Activated CD8-positive, alpha-beta memory T cell treated with anti-CD3 and anti-CD28 coated beads for 4 hours (primary cell): ENCODE measurements at places on chromosomes 5 and 9.

DNA sequence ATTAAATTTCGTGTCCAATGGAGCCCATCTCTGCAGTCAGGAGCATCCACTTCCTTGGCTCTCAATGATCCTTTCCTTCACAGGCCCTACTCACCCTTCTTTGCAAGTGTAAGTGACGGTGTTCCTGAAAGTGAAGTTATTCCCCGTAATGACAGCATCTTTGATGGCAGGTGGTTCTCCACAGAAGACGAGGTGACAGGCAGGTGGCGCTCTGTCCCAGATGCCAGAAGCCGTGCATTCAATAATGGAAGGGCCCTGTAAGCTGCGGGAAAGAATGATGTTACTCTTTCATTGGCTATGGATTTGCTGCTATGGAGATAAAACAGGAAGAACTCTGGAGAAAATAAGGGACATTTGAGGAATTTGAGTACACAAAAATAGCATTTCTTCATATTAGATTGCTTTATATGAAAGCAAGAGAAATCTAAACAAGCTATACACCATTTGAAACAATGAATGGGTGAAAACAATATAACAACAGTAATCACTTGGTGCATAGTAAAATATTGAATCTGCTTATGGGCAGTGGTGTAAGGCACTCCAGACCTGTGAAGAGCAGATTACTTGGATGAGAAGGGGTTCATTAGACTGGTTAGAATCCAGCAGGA lies 89.9 kb upstream of the TXNDC8 start:
- DNase-seq, result no peak

DNA sequence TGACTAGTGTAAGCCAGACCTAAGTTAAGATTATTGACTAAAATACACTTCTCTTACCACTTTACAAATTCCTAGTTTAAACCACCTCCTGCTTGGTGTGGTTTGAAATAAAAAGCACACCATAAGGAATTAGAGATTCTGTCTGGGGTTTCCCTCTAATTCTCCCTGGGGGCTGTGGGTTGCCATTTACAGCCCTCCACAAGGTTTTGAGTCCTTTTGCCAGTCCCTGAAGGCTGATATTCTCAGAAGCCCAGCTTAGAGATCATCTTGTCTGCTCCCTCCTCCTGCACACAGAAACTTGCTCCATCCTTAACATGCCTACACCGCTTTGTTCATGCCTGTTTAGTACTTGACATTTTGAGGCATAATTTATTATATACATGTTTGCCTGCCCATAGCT lies 7.2 kb upstream of the LMNB1 start:
- DNase-seq, result no peak

GRCh38 chr5:115209279-115209678 lies 39.6 kb upstream of the TRIM36 start:
- DNase-seq, result peak; percentile 16

- no peak for DNase-seq
These were observed 66.9 kb downstream of the MAN2A1 start for GRCh38 chr5:109756543-109757185.

- no peak for DNase-seq
These were observed 90.2 kb downstream of the DAPK1 start for GRCh38 chr9:87587864-87588263.

GRCh38 chr9:129561594-129562281 lies 59.2 kb downstream of the C9orf50 start:
- DNase-seq, result no peak

DNA sequence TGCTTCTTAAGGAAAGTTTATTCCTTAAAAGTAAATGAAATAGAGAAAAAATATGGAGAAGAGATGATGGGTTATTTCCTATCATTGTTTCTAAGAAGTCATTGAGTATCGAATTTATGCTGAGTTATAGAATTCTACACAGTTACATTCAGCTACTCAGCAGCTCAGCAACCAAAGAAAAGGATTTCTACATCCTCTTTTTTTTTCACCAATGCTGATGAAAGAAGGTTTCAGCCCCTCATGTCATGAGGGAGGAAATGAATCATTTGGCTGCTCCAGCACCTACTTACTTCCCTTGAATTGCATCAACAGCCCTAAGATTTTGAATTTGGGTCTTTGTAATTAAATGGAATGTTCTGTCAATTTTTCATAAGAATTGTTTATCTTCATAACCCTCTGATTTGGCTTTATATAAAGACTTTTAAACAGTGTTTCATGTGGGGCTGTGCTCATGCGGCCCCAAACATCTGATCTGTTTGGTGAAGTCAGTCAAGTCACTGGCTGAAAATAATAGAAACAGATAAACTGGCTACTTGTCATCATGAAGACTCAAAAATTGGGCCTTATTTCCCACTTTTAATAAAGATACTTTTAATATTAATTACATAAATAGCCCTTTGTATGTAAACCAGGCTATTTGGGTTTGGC lies 18.5 kb upstream of the SNX2 start:
- DNase-seq, result no peak

DNA sequence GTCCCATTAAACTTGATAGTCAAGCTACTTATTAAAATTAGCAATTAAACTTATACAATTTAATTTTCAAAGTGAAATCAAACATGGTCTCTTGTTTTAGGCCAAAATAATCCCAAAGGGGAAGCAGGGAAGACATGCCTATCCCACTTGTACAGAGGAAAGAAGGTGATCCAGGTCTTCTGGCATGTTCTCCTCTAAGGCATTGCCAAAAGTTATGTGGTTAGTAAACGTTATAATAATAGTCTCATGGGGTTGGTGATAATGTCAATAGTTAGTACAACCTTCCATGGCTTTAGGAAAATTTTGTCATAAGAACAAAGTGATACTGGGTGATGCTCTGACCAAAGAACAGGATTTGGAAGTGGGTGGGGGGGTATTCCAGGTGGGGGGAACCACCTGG lies 52.8 kb downstream of the ROR2 start:
- no peak for DNase-seq

GRCh38 chr9:80366626-80367025 lies 794.9 kb downstream of the TLE4 start:
- no peak for DNase-seq

DNA sequence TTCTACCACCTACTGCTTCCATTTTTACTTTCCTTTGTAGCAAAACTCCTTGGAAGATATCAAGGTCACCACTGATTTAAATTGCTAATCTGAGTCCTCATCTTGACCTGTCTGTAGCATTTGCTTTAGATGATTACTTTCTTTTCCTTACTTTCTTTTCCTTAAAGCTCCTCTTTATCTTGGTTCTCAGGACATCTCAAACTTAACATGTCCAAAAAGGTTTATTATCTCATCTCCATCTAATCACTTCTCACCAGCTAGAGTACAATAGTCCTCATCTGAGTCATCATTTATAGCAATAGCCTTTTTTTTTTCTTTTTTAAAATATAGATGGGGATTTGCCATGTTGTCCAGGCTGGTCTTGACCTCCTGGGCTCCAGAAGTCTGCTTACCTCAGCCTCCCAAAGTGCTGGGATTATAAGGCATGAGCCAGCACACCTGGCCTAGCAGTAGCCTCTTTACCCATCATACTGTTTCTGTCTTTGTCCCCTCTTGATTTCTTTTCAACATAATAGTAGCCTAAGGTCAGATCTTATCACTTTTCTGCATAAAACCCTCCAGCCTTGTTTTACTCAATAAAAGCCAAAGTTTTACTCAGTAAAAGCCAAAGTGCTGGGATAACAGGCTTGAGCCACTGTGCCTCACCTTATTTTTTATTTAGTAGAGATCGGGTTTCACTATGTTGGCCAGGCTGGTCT lies 32.9 kb upstream of the GPR21 start:
- no peak for DNase-seq

DNA sequence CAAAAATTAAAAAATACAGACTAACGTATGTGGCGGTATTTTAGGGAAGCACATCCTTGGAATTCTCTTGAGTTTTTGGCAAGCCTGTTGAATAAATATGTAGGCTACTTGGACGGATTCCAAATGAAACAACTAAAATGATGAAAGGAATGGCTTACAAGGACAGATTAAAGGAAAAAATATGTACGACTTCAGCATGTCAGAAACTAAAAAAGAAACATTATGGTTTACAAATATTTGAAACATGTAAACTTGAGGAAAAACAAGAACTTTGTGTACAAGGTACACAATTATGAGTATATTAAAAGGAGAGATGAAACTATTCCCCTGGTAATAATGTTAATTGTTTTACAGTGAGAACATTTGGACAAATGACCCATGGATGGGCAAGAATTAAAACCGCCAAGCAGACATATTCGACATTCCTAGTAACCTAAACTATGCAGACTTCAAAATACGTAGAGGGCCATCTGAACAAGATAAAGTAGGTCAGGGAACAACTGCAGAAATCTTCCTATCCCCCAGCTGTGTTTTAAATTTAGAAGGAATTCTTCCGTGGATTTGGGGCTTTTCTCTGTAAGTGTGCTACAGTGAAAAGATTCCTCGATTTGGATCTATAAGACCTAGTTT lies 12.5 kb downstream of the EDIL3 start:
- no peak for DNase-seq

DNA sequence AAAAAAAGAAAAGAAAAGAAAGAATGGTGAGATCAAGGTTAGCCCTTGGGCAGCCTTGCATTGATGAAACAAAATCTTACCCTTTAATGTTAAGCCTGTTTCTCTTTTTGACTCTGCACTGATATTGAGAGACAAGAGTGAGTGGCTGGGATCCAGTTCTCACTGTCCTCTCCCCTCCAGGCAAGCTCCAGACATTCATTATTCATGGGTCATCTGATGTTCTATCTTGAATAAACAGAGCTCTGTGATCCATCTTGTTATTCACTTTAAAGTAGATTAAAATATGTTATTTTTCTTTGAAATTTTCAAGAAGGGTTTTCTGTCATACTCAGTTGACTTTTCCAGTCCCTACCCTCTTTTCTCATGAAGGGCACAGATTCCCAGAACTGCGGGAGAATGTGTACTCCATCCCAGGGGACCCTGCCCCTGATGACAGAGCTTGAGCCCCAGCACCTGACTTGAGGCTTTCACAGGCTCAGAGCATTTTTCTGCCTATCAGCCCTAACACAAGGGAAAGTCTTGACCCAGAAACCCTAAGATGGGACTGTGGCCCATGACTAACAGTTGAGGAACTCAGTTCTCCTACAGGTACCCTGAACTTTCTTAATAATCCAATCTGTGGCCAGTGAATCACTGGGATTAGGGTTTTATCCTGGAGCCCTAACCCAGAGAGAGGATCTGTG lies 24.1 kb downstream of the ACTL7B start:
- no peak for DNase-seq

DNA sequence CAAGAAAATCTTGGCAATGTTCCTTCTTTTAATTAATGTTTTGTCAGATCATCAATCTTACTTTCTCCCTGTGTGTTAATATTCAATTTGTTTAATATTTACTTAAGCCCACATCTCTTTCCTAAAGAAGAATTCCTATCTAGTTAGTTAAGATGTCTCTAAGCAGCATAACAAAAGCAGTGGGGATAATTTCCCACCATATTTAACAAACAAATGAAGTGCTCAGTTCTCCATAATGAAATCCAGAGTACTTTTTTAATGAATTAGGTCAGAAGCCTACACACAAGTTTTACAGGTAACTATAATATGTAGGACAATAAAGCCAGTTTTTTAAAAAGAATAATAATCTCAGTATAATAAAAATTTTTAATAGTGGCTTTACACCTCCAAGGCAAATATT lies 1918.8 kb downstream of the EFNA5 start:
- DNase-seq, result no peak

DNA sequence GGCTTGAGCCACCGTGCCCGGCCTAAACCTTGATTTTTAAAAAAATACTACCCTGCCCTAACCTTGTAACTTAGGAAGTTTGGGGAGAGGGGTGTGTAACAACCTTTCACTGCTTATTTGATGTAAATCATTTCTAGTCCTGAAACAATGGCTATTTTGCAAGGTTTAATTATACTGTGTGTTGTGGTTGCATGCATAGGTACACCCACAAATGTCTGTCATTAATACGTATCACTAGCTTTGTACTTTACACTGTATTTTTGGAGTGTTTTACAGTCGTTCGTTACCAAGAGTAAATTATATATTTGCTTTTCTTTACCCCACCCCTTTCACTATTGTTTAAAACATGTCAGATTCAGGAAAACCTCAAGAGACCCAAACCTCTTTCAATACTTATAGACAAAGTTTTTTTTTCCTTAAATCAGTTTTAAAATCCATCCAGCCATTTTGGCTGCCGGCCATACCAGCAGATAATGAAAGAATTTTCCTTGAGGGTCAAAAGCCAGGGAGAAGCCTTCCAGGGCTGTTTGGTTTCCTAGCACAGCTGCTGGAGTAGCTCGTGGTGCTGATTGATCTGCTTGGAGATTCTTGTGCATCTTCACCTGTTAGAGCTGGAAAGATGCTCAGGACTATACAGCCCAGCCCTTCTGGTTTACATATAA lies 50.7 kb downstream of the DOCK8 start:
- no peak for DNase-seq

DNA sequence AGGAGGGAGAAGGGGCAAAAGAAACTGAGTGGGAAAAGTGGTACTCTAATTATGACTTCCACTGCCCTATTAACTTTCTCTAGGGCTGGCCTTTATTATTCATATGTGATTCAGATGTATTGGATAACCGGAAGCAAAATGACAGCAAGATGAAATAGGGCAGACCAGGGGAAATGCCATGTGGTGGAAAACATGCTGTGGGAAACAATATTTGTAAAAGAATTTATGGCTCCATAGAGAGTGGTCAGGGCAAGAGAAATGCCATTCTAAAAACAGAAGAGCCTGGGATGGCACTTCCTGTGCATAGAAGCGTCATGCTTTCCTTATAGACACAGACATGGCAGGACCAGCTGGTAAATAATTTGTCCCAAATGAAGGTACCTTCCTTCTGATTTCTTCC lies 67.7 kb downstream of the MEGF10 start:
- no peak for DNase-seq

DNA sequence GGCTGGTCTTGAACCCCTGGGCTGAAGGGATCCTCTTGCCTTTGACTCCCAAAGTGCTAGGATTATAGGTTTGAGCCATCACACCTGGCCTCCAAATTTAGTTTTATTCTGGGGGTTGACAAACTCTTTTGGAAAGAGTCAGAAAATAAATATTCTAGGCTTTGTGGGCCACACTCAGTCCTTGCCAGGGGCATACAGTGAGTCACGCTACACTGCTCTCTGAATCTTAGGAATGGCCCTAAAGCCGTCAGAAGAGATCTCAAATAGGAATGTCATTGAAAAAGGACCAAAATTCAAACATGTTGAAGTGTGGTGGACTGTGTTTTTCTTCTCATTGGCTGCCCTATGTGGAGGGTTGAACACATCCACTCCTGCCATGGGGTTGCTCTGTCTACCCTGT lies 127.7 kb upstream of the BASP1 start:
- DNase-seq, result no peak

DNA sequence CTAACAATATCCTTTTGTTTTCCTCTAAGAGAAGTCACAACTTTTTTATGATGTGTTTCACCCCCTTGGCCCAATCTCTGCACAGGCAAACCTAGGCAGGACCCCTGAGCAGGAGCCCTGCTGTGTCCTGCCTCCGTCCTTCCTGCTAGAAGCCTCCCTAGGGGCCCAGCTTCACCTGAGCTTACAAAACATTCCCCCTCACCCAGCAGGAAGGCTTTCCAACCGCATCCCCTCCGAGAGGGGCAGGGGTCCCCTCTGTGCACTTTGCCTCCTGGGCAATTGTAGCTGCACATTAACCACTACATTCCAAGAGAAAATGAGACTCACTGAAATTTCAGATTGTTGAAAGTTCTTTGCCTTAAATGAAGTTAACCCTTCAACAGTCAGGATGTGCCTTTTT lies 176.2 kb downstream of the IRX2 start:
- DNase-seq, result no peak
